ENCODE measurements at places on chromosomes 11 and 22. TPM values are rescaled to one million over a fixed set of nuclear protein-coding genes. Genes with fewer than 3 reads are reported as not detected.

- DNase-seq, result no peak
These were observed 4.4 kb downstream of the EFEMP2 start for GRCh38 chr11:65868076-65868667.

DNA sequence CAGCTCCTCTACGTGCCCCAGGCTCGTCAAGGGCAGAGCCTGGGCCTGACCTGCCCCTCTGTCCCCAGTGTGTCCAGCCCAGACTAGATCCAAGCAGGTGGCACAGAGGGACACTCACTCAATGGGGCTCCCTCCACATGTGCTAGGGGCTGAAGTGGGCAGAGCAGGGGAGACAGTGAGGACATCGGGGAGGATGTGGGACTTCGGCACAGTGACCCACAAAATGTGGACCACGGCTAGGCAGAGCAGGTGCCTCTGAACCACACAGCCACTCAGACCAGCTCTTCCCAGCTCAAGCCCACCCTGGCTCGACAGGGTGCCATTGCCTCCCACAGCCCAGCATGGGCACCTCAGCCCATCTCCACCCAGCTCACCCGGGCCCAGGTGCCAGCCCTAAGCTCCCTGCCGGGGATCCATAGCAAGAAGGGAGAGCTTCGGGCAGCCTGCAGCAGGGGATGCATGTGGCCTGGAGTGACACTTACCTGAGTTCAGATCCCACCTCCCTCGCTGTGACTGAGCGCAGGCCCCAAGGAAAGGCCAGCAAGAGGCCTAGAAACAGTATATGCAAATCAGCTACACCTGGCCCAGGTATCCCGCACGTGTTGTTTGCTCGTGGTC is 46.9 kb upstream of the RTL6 start:
- DNase-seq, result no peak

Gene RIC3
- total RNA-seq, result 4.8 TPM

DNA sequence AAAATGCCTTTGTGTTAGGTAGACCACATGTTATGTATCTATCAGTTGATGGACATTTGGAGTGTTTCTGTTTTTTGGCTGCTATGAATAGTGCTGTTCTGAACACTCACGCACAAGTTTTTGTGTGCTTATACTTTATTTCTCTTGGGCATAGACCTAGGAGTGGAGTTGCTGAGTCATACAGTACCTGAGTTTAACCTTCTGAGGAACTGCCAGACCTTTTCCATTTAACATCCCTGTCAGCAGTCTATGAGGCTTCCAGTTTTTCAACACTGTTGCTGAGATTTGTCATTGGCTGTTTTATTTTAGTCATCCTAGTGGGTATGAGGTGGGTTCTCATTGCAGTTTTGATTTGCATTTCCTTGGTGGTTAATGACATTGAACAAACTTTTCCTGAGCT is 4.4 kb downstream of the CTTN start:
- DNase-seq, result no peak

DNA sequence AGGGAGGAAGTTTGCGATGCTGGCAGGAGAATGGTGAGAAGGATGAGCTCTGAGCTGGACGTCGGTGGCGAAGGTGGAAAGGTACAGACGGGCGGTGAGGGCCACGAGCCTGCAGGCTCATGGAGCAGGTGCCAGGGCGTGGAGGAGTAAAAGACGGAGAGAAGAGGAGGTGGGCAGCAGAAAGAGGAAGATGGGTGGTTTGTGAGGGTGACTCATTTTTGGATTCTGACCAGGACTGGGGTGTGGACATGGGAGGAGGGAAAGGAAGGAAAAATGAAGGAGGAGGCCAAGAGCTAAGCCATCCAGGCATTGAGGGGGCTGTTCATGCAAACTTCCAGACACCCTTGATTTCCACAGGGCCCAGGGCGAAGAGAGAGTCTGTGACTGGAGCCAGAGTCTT is 3.5 kb downstream of the ZDHHC24 start:
- DNase-seq, result no peak

Gene NLRP10
- not detected for total RNA-seq

- no peak for DNase-seq
These were observed 41.0 kb downstream of the GLYATL1 start for GRCh38 chr11:58980159-58980843.

Gene POU2AF1
- 7.8 TPM for total RNA-seq

Gene APOL4
- 7.5 TPM for total RNA-seq

GRCh38 chr11:336659-337198 is 16.1 kb upstream of the IFITM3 start:
- no peak for DNase-seq

- no peak for DNase-seq
These were observed 31.1 kb downstream of the DKK3 start for GRCh38 chr11:11977206-11977938.

- no peak for DNase-seq
These were observed 746.1 kb downstream of the LUZP2 start for GRCh38 chr11:25242928-25243327.

DNA sequence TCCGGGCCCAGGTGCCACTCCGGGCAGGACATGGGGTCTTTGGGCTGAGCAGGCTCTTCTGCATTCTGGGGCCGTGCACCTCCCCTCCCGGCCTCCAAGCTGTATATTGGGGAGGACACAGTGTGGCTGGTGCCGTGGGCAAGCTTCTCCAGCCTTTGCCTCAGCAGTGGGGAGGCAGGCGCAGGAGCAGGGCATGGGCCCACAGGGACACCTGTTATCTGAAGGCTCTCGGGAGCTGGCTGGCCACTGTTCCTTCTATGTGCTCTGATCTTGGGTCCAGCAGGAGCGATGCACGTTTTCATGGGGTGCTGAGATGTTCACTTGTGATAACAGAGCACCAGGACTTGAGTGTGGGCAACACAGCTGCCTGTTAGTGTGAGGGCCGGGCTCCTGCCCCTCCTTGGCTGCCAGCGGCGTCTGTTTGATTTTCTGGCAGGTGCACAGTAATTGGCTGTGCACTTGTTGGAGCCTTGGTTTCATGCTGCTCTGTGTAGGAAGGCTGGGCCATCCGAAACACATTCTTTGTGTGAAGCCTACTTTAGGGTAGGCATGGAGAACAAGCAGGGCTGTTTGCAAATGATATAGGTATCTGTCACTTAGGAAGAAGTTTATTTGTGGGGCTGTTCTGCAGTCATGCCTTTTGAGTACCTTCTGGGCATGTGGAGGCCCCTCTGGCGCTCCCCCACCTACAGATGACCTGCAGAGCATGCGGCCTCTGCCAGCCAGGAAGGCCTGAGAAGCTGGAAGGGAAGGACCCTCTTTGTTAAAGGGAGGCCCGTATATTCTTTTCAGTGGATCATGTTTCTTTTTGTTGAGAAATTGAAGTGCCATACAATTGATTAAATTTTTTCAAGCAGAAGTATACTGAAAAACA is 201.5 kb downstream of the TBC1D22A start:
- no peak for DNase-seq

DNA sequence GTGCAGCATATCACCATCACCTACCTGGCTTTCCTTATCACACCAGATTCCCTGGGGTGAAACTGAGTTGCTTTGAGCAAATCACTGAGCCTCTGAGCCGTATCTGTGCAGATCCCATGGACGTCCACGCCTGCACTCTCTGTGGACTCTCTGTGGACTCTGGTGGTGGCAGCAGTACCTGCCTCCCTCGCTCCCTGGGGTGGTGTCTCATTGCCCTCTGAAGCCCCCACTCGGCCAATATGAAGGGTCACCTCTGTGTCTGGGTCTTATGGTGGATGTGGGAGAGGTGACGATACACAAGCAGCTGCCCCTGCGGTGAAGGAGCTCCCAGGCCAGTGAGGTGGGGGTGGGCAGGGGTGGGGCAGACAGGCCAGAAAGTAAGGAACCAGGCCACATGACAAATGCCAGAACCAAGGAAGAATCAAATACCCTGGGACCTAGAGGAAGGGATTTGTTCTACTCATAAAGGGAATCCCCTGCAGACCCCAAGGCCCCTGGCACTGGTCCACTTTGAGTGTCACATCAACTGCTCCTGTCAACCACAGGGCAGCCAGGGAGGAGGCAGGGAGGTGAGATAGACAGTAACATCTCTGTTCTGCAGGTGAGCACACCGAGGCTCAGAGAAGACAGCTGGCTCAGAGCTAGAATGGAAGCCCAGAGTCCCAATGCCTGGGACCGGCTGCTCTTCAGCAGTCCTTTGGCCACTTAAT is 9.2 kb upstream of the CHST1 start:
- no peak for DNase-seq

Gene CACNA1I
- 8.7 TPM for total RNA-seq

Gene LRRC74B
- total RNA-seq, result not detected

- DNase-seq, result peak; percentile 54
These were observed 10.5 kb downstream of the AASDHPPT start for GRCh38 chr11:106087815-106088435.

GRCh38 chr11:94574193-94574961 is 7.2 kb downstream of the PIWIL4 start:
- no peak for DNase-seq

Gene C11orf16
- not detected for total RNA-seq

Data from activated CD4-positive, alpha-beta memory T cell treated with anti-CD3 and anti-CD28 coated beads, Interleukin-2, amount 10 ng/mL, durations not matched to agents 7 days and 5 days (primary cell).